ENCODE measurements at places on chromosomes 7 and 10.

- DNase-seq: no peak
Observed at GRCh38 chr7:54183055-54183454, 359.1 kb upstream of the VSTM2A start.

GRCh38 chr10:69558559-69558958 lies 14.7 kb downstream of the NEUROG3 start:
- no peak for DNase-seq

DNA sequence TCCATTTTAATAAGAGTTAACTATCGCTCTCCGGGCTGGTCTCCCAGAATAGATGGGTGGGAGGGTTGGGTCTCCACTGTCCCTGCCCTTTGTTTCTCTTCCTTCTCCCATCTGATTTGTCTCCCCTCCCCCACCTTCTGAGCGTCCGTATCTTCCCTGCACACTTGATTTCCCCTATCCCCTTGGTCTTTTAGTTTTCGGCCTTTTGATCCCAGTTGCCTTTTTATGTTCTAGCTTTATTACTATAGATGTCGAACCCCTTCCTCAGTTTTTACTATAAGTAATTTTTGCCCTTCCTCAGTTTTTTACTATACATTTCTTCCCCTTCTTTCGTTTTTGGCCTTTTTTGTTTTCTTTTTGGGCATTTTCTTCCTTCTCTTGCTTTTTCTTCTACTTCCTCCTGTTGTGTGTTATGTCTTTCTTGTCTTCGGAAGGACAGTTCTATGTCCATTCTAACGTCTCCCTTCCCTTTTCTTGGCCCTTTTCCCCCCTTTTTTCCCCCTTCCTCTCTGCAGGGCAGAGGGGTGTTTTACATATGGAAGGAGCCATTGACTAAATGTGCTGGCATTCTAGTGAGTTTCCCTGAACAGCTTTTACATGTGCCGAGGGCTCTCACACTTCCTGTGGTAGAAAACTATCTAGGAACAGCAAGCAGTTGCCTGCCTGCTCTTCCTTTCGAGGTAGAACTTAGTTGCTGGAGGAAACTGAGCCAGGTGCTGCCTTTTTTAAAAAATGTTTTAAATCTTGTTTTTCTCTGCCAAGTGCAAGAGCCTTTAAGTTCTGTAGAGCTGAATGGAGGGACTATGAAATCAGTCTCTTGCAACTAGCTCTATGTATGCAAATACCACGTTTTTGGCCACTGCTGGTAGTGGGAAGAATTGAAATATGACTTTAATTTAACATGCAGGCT lies 2.8 kb downstream of the TET1 start:
- DNase-seq: no peak

GRCh38 chr10:124740369-124741280 lies 3.6 kb downstream of the FAM53B start:
- peak; percentile 84 for DNase-seq

- DNase-seq: no peak
Observed at GRCh38 chr7:119943942-119944600, 328.9 kb upstream of the KCND2 start.

- no peak for DNase-seq
Observed at GRCh38 chr7:158646766-158647474, 57.7 kb downstream of the NCAPG2 start.

DNA sequence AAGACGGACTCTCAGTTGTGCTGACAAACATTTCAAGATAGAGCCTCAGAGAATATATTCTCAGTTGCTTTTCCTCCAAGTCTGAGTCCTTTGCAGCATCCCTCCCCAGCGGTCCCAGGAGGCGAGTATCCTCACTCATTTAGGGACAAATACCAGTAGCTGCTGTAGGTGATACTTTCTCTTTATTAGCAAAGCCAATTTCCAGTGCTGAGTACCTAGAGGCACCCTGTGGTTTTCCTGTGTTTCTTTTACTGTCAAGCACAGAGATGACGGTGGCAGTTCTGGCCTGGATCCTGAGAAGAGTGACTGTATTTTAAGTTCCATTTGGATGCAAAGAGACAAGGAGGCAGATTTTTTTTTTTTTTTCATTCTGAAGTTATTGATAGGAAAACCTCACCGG lies 1058.4 kb downstream of the SORCS3 start:
- no peak for DNase-seq

DNA sequence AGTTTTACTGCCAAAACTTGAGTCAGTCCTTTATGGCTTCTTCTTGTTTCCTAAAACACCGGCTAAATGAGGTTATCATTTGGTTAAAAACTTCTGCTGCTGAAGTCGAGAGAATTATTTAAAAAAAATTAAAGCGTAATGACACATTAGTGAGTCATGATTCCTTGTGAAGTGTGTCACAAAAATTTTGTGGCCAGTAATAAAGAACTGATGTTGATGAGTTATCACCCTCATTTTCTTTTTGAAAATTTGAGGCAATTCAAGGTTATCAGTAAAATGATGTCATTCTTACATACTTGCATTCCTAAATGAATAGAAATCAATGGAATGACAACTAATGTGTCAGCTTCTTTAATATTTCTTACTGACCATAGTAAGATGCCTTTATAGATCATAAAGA lies 427.4 kb downstream of the SORCS3 start:
- no peak for DNase-seq

DNA sequence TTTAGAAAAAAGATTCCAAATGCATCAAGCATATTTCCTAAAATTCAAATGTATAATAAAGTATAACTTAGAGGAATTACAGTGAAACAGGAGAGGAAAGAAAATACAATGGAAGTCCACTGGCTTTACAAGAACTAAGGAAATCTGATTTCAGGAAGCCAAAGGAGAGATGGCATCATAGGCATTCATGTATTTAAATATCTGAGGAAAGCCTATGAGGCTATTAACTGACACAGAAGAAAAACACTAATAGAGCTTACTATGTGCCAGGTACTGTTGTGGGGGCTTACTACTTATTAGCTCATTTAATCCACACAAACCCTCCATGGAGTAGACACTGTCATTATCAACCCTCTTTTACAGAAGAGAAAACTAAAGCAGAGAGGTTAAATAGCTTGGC lies 92.2 kb downstream of the SRPK2 start:
- DNase-seq: no peak

DNA sequence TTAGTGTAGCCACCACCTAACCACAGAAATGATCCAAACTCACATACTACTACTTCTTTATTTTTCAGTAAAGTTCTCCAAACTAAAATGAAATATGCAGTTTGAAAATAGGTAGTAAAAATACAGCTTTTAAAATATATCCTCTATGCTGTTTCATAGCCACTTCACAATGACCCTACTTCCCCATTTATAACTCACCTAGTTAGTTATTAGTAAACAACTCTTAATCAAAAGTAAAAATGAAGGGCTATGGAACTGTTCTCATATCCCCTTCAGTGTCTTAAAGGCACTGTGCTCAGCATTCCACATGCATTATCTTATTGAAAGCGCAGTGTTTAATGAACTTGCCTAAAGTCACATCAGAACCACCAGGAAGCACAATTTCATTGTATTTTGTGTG lies 43.5 kb downstream of the KMT2C start:
- DNase-seq: no peak

DNA sequence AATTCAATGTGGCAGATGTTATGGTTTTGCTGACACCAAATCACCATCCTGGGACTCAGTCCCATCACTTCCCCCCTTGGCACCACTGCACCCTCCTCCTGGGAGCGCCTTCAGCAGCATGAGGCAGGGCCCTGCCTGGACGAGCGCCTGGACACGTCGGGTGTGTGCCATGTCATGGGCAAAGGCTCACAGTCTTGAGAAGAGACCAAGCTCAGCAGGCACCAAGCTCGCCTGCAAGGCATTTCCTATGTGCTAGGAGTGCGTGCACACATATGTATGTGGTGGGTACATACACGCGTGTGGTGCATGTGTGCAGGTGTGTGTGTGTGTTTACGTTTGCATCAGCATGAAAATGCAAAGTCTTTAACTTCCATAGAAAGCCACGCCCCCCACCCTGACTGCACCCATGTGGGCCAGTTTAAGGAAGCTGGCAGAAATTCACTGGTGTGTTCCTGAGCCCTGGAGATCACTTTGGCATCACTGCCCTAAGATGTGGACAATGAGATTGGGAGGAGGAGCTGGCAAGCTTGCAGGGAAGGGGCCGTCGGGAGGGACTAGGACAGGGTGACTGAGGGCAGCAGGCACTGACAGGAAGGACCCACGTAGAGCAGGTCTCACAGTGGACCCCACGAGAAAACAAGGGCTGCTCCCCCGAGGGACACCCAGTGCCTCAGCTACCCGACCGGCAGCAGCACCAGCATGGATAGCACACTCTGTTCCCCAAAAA lies 169.9 kb upstream of the PPP2R2D start:
- DNase-seq: peak; percentile 26

GRCh38 chr7:159211540-159212182 lies 67.0 kb upstream of the VIPR2 start:
- DNase-seq: no peak

- no peak for DNase-seq
Observed at GRCh38 chr10:21733710-21734109, 199.7 kb downstream of the MLLT10 start.

DNA sequence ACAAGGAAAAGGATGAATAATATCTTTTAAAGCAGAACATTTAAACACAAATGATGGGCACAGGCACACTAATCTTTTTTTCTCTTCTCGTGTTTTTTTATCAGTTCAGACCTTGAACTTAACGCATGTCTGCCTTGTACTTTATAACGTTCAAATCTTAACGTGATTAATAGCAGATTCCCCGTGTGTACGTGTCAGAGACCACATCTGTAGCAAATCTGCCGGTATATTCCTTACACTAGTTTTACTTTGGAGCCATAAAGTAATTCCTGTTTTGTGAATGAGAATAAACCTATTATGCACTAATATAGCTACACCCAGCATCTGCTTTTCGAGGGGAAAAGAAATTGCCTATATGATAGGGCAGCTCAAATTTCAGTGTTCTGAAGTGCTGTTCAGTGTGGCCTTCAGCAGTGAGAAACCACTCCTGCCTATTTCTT lies 166.0 kb upstream of the TCF7L2 start:
- no peak for DNase-seq

- DNase-seq: no peak
Observed at GRCh38 chr7:103989785-103990767, 618 bp upstream of the RELN start.

- DNase-seq: no peak
Observed at GRCh38 chr10:110225441-110225755, 18.0 kb downstream of the MXI1 start.

GRCh38 chr10:88880282-88881076 lies 434 bp downstream of the STAMBPL1 start:
- DNase-seq: peak; percentile 92

DNA sequence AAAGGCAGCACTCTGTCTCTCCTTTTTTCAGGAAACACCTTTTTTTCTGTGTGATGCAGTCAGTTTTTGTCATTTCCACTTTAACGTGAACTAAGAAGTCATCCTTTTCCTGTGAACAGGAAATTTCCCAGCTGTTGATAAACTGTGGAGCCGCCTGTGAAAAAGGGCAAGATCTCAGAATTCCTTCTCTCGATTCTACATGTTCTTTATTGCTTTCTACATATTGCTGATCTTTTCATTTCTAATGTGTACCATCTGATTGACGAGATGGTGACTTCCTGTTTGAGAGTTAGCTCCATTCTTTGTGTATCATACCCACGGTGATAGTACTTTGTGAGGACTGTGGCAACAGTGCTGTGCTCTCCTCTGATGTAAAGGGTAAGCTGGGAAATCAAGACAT lies 50.4 kb downstream of the ADD3 start:
- no peak for DNase-seq

DNA sequence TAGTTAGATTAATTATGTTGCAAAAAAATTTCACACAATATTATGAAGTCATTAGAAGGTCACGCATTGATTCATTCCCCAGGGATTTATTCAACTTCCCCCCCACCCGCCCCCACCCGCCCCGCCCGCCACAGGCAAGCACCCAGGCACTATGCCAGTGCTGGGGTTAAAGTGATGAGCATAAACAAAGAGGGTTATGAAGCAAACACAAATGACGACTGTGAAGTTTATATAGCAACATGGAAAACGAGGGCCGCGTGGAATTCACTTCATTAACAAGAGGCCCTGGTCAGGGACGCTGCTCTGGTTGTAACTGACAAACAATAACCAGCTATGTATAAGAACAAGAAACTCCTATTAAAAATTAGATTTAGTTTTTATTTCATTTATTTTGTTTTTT lies 656.5 kb upstream of the COBL start:
- no peak for DNase-seq

- no peak for DNase-seq
Observed at GRCh38 chr7:87216701-87217508, 2.6 kb downstream of the TMEM243 start.

Measured in aorta (tissue), 5 donors.